ENCODE measurements at places on chromosomes 4 and X. TPM values are rescaled to one million over a fixed set of nuclear protein-coding genes. Genes with fewer than 3 reads are reported as not detected.

The GPM6B gene
- 7.6 TPM for total RNA-seq

The HTT gene
- total RNA-seq = 49.0 TPM

The NALF2 gene
- total RNA-seq = 0.23 TPM

DNA sequence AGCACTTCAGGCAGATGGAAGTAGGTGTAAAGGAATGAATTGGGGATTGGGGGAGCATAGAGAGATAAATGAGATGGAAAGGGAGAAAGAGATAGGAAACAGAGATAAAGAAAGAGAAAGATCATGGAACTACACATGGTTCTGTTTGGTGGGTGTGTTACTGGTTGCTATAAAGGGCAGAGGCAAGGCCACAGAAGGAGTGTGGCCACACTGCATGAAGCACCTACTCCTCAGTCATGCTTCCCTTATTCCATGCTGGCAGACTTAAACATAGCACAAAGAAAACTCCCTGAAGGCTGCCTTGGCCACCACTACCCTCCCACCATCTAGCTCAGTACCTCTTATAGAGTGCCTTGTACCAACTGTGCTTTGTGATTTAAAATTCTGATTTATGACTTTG is 56.9 kb downstream of the OPHN1 start:
- no peak for DNase-seq

DNA sequence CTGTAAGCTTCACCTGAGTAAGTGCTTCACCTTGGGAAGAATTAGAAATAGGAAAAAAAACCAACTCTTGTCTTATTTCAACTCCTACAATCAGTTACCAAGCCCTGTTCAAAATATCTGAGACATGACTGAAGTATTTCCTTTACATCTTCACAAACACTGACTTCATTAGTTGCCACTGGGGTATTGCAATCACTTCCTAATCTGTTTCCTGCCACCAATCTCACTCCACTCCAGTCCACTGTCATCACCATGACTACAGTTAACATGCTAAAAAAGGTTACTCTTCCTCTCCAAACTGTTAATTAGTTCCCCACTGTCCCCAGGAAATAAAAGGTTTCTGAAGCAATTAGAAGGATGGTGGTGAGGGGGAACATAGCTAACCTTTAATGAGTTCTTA is 3.3 kb upstream of the SUPT20HL1 start:
- no peak for DNase-seq

- DNase-seq = no peak
Measured at GRCh38 chr4:72112514-72113156, 80.8 kb downstream of the NPFFR2 start.

- no peak for DNase-seq
Measured at GRCh38 chr4:48254381-48255071, 15.1 kb downstream of the TEC start.

All from posterior vena cava (tissue), 2 donors.